Lung (tissue), 17 donors: ENCODE measurements at places on chromosomes 7 and 10. TPM values are rescaled to one million over a fixed set of nuclear protein-coding genes. Genes with fewer than 3 reads are reported as not detected.

DNA sequence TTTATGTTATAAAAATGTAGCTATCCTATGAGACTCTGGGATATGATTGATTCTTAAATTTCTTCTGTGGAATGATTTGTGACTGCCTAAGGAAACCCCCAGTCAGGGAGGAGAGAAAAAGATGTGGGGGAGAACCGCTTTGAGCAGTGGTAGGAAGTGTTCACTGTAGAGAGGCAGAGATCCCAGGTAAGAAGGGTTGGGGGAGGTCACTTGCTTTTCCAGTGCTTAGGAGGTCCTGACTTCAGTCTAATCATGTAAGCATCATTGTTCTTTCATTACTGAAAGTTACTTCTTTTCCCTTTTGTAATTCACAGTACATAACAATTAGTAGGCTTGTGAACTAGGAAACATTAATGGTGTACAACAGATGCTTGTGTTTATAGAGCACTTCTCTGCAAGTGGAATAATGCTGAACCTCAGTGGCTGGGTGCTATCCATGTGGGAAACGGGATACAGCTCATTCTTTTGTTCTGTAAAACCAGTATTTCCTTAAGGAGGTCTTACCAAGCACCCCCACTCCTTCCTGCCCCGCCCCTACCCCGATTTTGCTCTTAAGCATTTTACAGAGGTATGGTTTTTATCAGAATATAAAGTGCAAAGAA lies 165.4 kb downstream of the ST7 start:
- no peak for DNase-seq

GRCh38 chr7:73606801-73607691 lies 17.3 kb downstream of the MLXIPL start:
- DNase-seq: peak; percentile 59

DNA sequence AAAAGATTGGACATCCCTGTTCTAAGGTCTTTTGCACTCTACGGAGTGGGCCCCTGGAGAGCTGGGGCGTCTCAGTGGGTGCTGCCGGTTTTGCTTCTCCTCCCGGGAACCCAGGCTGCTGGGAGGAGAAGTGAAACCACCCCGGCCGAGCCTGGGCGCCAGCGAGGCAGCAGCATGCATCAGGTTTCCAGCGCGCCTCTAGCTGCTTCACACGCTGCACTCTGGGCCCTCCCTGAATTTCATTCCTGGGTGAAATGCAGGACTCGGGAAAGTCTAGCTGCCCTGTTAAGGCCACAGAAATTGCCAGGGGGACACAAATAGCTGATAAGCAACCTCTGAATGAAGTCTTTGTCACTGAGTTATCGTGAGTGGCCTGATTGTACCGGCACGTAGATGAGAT lies 127.4 kb downstream of the TRRAP start:
- DNase-seq: no peak

GRCh38 chr10:53314876-53315275 lies 542.3 kb upstream of the MBL2 start:
- DNase-seq: peak; percentile 64

GRCh38 chr10:36067748-36068147 lies 425.7 kb upstream of the FZD8 start:
- no peak for DNase-seq

DNA sequence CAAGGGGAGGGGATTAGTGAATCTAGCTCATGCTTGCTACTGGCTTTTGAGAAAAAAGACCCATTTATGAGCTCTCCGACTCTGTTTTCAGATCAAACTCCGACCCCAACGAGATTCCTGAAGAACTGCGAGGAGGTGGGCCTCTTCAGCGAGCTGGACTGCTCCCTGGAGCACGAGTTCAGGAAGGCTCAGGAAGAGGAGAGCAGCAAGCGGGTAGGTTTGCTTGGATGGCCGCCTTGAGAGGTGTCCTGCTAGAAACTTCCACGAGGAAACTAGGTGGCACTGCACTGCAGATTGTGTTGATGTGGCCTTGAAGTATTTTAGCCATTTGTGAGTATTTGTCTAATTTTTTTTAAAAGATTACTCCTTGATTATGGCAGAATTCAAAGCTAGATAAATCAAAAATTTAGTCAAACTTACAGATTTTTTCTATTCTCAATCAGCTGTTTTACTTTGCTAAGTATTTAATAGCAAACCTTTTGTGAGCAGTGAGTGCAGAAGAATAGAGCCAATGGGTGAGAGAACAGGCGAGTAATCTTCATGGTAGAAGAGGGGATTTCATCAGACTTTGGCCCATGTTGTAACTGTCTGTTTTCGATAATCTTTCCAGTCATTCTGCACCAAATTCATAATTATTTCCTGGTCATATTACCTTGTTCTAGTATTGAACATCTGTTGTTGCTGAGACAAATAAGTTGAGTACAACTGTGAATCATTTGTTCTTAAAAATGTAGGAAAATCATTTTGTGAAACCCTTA lies 95.4 kb downstream of the CREB5 start:
- no peak for DNase-seq

DNA sequence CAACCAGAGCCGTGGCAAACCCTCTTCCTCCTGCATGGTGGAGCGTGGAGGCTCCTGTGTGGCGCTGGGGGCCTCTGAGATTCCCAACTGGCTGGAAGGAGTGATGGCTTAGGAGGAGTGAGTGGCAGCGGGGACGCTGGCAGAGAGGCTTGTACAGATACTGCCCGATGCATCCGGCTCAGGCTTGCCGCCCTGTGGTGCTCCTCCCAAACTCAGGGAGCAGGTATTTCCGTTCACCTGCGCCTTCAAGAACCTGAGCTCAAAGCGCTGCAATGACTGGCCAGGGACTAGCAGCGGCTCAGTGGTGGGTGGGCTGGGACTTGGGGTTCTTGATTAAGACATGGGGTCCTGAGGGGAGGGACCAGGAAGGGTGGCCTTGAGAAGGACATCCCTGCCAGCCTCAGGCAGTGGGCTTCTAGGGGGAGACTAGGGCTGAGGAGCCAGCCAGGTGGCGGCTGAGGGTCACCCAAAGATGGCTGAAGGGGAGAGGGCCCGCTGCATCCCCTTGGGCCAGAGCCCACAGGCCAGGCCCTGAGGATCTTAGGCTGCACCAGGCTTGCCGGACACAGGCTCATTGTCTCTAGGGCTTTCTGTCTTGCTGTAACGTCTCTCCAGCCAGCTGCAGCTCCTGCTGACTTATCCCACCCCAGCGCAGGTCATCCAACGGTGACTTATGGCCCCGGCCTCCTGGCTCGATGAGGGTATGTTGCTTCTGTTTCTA lies 3.2 kb downstream of the ZNF775 start:
- no peak for DNase-seq

DNA sequence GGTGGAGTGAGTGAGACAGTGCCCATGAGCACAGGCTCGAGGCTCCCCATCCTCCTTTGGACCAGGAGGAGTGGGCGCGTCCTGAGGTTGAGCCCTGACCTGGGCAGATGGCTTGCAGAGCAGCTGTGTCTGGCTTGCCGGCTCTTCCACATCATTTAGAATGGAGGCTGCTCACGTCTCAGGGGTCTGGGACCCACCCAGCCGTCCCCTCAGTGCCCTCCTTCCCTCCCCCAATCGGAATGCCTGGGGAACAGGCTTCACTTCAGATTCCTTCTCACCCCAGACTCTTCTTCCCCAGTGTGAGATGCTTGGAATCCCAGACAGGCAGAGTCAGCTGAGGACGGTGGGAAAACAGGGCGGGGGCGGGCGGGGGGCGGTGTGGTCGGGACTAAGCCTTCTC lies 968.6 kb upstream of the ZNF722 start:
- no peak for DNase-seq

GRCh38 chr7:109206196-109206595 lies 636.5 kb downstream of the DNAJB9 start:
- DNase-seq: no peak

GRCh38 chr10:97724341-97724941 lies 10.9 kb downstream of the MARVELD1 start:
- no peak for DNase-seq

GRCh38 chr7:140217750-140218501 lies 41.1 kb upstream of the KDM7A start:
- DNase-seq: no peak

DNA sequence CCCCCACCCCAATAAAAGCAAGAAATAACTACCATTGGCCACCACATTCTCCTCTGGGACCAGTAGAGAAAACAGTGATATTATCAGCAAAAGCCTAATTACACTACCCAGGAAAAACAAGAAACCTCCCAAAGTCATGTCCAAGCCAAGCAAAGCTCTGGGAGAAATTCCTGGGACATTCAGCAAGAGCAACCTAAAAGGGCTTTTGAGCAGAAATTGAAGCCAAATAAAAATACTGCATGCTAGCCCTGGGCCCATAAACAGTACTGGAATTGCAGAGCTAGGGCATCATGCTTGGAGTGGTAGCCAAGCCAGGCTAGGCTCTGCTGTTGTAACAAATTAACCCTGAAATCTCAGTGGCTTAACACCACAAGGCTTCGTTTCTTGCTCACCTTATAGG lies 347.9 kb downstream of the LRMDA start:
- no peak for DNase-seq

DNA sequence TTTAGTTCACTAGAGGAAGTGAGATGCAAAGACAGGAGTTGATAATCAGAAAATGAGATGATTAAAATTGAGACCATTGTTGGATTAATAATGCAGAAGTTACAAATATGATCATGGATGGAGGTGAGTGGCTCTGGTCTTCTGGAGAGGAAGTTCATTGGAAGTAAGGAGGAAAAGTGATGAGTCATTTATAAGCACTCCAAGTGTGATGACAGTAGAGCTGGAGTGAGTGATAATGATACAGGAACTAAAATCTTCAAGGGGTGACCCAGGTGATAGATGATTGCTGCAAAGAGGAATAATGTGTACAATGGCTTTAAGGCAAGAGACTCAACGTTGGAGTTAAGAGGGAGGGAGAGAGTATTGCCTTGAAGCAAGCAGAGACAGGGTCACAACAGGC lies 20.7 kb downstream of the ZNF32 start:
- DNase-seq: no peak

- DNase-seq: no peak
These were observed 108.9 kb downstream of the IPMK start for GRCh38 chr10:58158806-58159205.

DNA sequence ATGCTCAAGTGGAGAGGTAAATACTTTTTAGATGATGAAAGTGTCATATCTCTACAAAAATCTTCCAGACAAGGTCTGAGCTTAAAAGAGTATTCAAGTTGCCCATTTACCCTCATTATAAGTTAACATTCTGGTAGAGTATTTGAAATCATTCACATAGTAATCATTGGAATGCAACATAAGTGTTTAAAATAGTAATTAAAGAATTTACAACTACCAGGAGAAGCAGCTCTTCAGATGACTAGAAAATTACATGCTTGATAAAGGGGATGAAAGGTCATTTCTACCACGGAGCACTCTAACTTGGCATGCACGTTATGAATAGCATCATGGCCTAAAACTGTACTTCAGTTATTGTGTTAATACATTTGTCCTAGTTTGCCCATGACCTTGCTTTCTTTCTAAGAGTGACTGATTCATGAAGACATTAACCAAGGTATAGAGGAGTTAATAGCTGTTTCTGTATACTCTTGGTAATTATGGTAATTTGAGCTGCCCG lies 120.0 kb downstream of the SEMA3E start:
- no peak for DNase-seq

DNA sequence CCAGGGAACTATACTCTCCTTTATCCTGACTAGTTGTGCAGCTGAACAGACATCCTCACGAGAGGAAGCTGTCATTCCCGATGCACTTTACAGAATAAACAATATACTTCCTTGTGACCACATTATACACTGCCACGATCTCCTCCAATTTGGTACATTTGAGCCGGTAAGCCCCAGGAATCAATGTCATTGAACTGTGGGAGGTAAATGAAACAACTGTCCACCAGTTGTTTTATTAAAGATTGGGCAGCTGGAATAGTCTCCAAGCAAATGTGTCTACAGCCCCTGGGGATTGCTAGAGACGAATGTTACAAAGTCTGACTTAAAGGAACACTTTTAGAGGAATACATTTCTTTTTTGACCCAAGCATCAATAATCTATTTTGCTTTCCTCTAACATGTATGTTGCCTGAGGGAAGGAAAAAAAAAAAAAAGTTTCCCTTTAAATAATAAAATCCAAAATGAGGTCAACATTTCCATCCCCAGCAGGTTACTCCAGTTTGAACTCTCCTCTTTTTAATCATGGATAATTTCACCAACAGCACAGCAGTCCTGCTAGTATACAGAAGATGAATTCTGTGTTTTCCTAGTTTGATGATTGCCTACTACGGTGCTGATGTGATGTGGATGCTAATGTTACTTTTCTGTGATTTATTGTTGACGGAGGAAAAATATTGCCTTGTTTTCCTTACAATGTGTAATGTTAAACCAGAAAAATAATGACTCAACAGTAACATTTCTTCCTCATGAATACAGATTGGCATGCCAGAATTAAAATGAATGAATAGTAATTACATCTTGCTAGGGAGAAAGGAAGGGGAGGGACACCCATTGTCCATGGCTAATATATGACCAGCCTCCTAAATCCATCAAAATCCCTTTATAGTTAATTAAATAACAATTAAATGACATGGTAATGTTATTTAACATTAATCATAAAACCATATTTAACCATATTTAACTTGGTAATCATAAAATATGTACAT lies 360.9 kb downstream of the NEBL start:
- DNase-seq: no peak

DNA sequence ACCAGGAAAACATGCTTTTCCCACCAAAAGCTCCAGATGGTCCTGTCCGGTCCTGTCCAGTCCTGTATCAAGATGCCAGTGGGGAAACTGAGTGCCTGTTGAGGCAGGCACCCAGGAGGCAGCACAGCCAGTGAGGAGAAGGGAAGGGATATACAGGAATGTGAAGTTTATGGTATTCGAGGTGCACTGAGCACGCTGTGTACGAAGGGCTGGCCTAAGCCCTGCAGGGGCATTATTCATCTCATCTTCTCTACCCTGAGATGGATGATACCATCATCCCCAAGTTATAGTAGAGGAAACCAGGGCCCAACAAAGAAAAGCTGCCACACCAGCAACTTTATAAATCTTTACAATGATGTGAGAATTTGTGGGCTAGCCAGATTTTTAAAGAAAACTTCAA lies 23.4 kb upstream of the FXYD4 start:
- DNase-seq: no peak

Gene CYTH3
- 8.2 TPM for polyA plus RNA-seq

Gene ASAH2
- 0.08 TPM for polyA plus RNA-seq

Gene GIMAP4
- polyA plus RNA-seq: 48.3 TPM

Gene CPXM2
- polyA plus RNA-seq: 0.66 TPM

Gene SEMA3A
- polyA plus RNA-seq: 0.79 TPM

Gene NKX1-2
- 0.02 TPM for polyA plus RNA-seq

Gene NSMCE4A
- polyA plus RNA-seq: 28.4 TPM

Gene OR9A2
- polyA plus RNA-seq: not detected

Gene CNOT4
- polyA plus RNA-seq: 7.2 TPM

Gene TMEM209
- polyA plus RNA-seq: 8.3 TPM

Gene ANKRD61
- not detected for polyA plus RNA-seq

Gene AVL9
- polyA plus RNA-seq: 19.6 TPM

Gene CELF2
- 13.6 TPM for polyA plus RNA-seq

Gene HDAC9
- 3.7 TPM for polyA plus RNA-seq

Gene DKK1
- 7.0 TPM for polyA plus RNA-seq
